Stimulated activated CD8-positive, alpha-beta memory T cell treated with anti-CD3 and anti-CD28 coated beads, Interleukin-4, amount 100 ng/mL, for 1 hour (primary cell): ENCODE measurements at places on chromosomes 2 and 18.

DNA sequence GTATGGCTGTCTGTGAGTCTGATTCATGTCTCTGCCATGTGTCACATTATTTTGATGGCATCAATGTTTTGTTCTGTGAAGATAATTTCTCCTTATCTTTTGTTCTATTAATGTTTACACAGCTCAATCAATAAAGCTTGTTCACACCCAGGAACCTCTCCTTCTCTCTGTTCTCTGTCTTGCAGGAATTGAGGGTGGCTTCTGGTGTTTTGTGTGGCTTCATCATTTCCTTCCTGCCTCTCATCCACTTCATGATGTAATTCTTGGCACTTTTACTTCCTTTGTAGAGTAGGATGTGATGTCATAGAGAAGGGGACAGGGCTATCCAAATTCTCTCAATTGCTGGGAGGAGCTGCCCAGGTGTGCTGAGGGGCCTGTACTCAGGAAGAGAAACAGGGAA, 27.2 kb downstream of the ASXL3 start:
- DNase-seq, result no peak

DNA sequence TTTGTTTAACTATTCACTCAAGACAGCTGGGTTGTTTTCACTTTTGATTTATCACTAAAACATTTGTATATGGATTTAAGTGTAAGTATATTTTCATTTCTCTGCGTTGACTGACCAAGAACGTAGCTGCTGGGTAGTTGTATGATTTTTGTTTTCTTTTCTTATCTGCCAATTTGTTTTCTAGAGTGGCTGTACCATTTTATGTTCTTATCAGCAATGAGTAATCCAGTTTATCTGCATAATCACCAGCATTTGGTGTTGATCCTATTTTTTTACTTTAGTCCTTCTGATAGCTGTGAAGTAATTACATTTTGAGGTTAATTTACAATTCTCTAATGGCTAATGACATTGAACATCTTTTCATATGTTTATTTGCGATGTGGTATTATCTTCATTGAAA, 1178.4 kb upstream of the TMEFF2 start:
- DNase-seq, result no peak

- no peak for DNase-seq
Measured at GRCh38 chr18:45330170-45330594, 285.1 kb upstream of the SLC14A2 start.

- DNase-seq, result no peak
Measured at GRCh38 chr2:101200676-101201075, 49.5 kb upstream of the TBC1D8 start.

DNA sequence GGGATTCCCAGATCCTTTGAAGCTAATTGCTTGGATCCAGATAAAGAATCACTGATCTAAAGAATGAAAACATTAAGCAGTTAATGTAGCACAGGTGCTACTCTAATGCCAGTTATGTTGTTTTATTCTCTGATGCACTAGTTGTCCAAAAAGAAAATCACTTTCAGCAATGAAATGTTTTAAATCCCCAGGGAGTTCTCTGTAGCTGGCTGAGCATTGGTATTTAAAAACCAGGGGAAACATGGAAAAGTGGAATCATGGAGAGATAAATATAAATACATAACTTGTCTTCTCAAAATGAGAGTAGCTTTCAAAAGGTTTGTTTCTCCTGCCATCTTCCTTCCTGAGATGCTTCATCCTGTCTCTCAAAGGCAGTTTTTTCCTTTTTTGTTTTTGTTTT, 37.7 kb downstream of the CD302 start:
- no peak for DNase-seq

DNA sequence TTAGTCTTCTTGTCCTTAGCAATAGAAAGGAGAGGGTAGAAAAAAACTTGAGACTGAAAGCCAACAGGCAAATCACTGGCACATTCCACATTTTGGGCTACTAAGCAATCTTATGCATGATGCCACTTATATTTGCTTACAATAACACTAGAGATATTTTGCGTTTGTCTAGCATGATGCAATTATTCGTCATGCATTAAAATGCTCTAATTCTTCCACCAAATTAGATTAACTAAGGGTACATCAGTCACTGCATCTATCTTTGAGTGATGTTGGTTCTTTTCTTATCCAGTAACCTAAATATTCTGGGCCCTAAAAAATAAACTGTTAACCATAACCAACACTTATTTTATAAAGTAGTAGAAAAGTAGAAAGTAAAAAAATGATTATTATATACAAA, 1311.7 kb upstream of the CDH2 start:
- no peak for DNase-seq

- DNase-seq, result no peak
Measured at GRCh38 chr2:62787386-62787785, 81.9 kb downstream of the EHBP1 start.

- DNase-seq, result no peak
Measured at GRCh38 chr2:25274868-25275574, 66.7 kb downstream of the DNMT3A start.

- no peak for DNase-seq
Measured at GRCh38 chr18:72697706-72698105, 153.6 kb upstream of the CBLN2 start.

DNA sequence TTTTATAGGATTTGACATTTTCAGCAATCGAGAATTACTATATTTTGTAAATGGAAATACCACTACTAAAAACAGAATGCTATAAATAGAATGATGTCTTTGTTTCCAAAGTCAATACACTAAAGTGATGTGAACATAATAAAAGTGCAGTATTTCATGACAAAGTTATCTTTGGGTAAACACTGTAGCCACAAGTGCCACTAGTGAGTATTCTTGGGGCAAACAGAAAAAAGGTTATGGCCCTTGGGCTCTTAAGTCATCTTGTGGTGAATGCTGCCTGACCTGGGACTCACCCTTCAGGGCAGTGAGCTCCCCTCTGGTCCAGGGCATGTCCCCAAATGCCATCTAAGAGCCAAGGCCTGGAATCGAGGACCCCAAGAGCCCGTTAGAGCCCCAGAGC, 99.2 kb upstream of the KYNU start:
- no peak for DNase-seq
